ENCODE measurements at places on chromosomes 11 and 22.

DNA sequence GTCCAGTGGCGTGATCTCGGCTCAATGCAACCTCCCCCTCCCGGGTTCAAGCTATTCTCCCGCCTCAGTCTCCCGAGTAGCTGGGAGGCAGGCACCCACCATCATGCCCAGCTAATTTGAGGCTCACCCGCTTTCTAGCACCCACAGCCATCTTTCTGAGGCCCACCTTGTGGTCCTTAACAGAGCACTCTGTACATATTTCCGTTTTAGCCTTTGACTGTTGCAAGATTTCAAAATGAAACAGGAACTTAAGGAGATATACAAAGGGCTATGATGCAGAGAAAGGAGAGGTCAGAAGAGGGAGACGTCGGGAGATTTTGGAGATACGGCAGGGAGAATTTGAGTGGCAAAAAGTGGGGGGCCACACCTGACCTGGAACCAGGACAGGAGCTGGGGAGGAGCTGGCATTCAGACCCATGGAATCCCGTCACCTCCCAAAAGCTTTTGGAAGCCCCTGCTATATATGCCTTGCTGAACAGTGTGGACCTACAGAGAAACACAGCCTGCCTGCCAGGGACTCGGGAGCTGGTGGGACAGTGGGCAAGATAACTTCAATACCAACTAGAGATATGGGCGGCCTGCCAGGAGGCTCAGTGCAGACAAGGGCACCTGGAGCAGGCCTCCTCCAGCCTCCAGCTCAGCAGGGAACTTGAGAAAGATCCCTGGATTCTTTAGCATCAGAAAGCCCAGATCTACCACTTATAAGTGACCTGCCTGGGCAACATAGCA lies 8.0 kb upstream of the CLCF1 start:
- DNase-seq, result no peak

- no peak for DNase-seq
Observed at GRCh38 chr11:9895006-9895405, 231.1 kb downstream of the SWAP70 start.

DNA sequence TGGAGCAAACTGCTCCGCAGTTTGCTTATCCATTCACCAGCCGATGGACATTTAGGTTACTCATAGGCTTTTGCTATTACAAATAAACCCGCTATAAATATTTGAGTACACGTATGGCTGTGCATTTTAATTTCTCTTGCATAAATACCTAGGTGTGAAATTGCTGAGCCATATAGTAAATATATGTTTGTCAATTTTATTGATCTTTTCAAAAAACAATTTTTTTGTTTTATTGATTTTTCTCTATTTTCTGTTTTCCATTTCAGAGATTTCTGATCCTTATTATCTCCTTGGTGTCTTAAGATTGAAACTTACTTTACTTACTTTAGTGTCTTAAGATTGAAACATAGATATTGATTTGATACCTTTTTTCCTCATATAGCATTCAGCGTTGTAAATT lies 4.5 kb downstream of the ZNF74 start:
- no peak for DNase-seq

GRCh38 chr11:104136861-104137260 lies 27.1 kb downstream of the PDGFD start:
- no peak for DNase-seq

GRCh38 chr11:79864882-79865281 lies 424.1 kb upstream of the TENM4 start:
- DNase-seq, result no peak

- no peak for DNase-seq
Observed at GRCh38 chr22:49935561-49935960, 17.1 kb downstream of the CRELD2 start.

- DNase-seq, result no peak
Observed at GRCh38 chr22:26768952-26769351, 111.6 kb downstream of the MIAT start.

GRCh38 chr11:16807306-16807705 lies 68.9 kb downstream of the C11orf58 start:
- DNase-seq, result no peak

Data from GM13976 (cell line).